ENCODE measurements at places on chromosomes 11 and 22.

- DNase-seq = no peak
Measured at GRCh38 chr11:118902336-118903203, 18.9 kb downstream of the CXCR5 start.

DNA sequence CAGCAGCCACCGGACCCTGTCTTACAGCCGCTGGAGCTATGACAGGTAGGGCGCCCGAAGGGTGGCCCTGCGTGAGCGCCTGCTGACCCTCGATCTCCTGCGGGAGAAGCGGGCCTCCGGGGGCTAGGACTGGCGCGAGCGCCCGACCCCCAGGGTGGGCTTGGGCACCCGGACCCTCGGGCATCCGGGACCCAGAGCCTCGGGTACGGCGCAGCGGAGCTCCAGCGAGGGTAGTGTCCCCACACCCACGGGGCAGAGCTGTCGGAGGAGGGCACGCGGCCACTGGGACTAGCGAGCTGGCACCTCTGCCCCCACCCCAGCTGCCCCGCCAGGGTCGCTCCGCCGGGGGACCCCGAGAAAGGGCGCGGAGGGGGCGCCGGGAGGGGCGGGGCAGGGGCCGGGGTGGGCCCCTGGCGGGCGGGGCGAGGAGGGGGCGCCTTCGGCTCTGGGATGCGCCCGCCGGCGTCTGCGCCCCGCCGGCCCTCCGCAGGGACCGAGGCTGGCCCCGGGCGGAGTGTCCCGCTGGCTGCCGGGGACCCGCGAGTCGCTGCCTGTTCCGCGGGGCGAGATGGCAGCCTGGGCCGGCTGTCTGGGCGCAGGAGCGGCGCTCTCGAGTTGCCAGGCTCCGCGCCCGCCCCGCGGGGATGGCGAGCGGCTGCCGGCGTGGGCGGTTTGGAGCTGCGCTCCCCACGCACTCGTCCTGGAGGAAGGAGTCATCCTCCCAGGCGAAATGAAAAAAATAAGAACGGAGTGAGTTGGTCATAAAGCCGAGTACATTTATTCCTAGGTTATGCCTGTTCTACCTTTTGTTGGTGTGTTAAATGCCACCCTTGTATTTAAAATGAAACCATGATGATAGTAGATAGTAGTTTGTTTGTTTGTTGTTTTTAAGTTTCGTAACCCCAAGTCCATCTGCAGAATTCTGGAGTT, 32.4 kb downstream of the EIF3F start:
- DNase-seq = peak; percentile 62

DNA sequence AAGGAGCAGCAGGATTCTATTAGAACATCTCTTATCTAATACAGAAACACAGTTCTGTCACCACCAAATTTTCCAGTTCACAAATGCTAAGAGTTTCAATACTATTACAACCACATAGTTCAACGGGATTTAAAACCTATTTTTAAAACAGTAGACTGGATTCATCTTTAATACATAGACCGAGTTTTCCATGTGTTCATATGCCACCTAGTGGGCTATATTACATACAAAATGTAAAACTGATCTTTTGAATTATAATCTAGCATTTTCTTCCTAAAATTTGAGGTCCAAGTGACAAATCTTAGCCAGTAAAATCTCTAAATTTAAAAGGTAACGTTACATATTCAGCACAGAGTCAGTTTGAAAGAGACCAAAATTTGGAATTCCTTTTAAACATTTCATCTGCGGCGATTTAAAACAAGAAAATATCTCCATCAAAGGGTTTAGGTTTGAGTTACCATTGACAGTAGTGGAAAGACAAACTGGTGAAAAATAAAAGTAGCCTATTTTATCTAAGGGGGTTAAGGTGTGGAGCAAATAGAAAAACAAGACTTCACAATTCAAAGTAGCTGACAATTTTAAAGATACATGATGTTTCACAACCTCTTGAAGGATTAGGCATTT, 269.3 kb upstream of the MPPED2 start:
- DNase-seq = no peak

DNA sequence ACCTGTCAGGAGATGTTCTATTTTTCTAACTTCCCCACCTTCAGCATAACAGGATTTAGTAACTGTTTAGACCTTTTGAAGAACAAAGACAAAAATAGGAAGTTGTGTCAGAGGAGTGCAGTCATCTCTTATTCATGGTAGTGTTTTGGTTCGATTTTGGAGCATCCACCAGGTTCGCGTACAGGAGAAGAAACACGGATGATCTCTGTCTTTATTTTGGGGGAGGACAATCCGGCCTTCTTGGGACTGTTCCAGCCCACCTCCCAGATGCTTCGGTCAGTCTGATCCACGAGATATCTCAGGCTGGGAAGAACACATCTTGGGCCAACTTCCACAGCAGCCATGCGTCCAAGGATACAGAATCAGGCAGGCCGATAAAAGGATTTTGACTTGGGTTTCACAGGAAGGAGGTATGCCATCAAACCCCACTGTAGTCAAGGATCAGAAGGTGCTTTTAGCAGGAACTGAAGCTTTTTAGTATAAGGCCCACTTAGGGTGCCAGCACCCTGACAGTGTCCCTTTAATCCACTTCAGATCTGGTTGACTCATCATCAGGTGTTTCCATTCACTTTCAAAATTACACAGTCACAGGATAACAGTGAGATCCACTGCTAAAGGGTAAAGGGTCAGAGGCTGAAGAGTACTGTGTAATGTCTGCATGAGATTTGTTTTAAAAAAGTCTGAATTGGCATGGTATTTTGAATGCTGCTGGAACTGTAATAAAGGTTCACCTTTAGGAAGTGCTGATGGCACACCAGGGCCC, 16.5 kb downstream of the PATZ1 start:
- no peak for DNase-seq

GRCh38 chr11:57155400-57155799, 26.4 kb upstream of the LRRC55 start:
- DNase-seq = no peak

GRCh38 chr22:26143806-26144325, 25.4 kb upstream of the SEZ6L start:
- DNase-seq = no peak

- DNase-seq = peak; percentile 57
Measured at GRCh38 chr11:64644647-64645275, 53.7 kb downstream of the SLC22A12 start.
